ENCODE measurements at places on chromosomes 1 and 21.

DNA sequence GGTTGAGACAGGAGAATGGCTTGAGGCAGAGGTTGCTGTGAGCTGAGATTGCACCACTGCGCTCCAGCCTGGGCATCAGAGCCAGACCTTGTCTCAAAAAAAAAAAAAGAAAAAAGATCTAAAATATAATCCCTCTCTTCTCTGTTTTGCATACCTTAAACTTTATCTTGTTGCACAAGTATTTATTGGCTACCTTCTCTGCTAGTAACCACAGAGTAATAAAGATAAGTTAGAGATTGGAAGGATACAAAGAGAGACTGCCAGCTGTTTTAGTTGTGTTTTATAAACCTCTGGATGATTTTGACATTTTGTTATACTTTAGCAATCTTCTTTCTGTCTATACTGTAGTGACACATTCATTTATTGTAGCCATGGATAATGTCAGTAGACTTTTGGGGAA lies 27.7 kb downstream of the AGO3 start:
- DNase-seq = no peak

DNA sequence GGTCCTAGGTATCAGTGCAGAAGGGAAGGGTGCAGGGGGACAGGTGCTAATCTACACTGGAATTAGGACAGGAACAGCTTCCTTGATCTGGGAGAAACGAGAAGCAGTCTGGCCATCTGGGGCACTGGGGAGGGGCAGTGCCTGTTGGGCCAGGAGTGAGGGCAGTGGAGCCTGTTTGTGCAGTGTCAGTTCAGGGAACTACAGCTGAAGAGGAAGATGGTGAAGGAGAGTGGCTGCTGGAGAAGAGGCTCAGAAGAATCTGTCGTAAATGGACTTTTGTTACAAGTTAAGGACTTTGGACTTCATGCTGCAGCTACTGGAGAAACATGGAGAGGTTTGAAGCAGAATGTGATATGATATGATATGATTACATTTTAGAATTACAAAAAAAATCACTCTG lies 3.2 kb upstream of the TNFSF4 start:
- DNase-seq = no peak

DNA sequence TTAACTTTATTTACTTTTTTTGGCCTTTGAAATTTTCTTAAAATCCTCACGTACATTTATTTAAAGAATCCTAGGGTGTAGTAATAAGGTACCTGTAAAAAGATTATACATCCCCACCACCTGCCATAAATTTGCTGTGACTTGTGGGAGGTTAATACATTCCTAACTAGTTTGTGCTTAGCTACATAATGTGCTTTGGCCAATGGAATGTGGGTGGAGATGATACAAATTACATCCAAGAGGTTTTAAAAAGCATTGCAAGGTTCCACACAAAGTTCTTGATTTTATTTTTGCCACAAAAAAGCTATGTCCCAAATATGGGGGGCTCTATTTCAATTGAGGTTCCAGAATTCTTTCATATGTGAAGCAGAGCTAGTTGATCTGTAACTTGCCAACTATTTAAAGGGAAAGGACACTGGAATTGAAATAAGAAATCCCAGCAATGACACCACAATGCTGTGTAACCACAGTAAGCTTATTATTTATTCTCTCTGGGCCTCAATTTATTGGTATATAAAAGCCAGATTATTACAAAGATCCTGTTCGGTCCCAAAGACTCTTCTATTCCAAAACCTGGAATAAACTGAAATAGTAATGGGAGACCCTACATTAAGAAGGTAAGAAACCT lies 15.7 kb downstream of the ASPM start:
- DNase-seq = no peak

GRCh38 chr1:212864201-212864600 lies 6.1 kb downstream of the FLVCR1 start:
- DNase-seq = no peak

DNA sequence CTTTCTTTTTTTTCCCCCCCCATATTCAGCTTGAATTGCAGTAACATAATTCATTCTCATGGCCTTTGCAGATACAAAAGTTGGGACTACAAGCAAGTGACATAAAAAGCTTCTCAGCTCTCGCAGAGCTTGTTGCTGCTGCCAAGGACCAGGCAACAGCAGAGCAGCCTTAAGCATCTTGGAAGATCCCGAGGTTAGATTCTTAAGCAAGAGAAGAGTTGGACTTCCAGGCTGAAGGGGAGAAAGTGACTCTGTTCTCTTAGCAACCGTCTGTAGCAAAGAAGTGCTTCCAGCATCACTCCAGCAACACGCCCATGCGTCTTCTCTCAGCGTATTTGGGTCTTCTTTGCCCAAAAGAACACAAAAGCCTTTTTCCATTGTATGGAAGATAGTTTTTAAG lies 20.7 kb downstream of the AGT start:
- no peak for DNase-seq

DNA sequence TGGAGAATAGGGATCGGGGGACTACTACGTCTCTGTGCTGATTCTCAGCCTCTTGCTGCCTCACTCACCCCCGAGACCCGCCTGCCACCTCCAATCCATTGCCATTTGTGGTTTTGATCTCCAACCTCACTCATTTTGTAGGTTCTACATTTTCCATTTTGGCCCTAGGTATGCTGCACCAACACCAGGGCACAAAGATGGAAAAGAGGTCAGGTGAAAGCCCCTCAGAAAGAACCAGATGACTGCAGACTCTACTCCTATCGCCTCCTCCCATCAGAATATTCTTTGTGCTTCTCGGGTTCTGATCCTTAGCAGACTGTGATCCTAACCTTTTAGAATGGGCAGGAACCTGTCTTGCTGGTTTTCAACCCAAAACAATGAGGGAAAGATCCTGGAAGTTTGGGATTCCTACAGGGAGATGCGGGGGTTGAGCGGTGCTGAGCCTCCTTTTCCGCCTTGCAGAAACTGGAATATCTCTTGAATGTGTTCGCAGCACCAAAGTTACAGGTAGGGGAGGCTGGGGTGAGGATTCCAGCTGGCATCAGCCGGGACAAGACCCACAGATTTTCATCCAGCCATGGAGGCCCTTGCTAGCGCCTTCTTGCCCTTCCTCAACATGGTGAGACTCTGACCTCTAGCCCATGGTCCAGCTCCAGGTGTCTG lies 53.1 kb downstream of the RHBG start:
- no peak for DNase-seq

- DNase-seq = no peak
Observed at GRCh38 chr1:17460219-17460618, 20.7 kb upstream of the RCC2 start.

DNA sequence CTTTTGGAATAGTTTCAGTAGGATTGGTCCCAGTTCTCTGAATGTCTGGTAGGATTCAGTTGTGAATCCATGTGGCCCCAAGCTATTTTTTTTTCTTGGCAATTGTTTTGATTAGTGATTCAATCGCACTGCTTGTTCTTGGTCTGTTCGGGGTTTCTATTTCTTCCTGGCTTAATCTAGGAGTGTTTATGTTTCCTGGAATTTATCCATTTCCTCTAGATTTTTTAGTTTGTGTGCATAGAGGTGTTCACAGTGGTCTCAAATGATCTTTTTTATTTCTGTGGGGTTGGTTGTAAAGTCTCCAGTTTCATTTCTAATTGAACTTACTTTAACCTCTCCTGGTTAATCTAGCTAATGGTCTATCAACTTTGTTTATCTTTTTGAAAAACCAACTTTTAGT lies 117.6 kb downstream of the NME7 start:
- DNase-seq = no peak

GRCh38 chr1:58932859-58933598 lies 149.2 kb upstream of the JUN start:
- DNase-seq = no peak

GRCh38 chr1:160657250-160657781 lies 10.5 kb upstream of the SLAMF1 start:
- DNase-seq = no peak

GRCh38 chr1:233427907-233428306 lies 100.4 kb downstream of the MAP3K21 start:
- no peak for DNase-seq

GRCh38 chr1:81937791-81938450 lies 137.2 kb downstream of the ADGRL2 start:
- no peak for DNase-seq

GRCh38 chr1:99704356-99704816 lies 58.5 kb downstream of the PALMD start:
- no peak for DNase-seq

GRCh38 chr1:90187323-90187585 lies 192.3 kb downstream of the ZNF326 start:
- DNase-seq = no peak

DNA sequence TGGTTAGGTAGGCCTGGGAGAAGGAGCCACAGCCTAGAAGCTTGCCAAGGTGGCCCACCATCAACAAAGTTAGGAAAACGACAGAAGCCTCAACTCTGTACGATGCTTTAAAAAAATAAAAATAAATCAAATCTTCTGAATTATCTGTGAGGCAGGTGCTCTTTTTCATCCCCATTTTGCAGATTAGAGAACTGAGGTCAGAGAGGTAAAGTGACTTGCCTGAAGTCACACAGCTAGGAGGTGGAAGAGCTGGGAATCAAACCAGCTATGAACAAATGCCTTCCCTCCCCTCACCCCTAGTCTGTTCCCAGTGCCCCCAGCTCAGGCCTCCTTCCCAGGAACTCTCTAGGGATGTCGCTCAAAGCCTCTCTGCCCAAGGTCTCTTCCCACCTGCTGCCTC lies 30.4 kb downstream of the EPHA2 start:
- no peak for DNase-seq

- DNase-seq = no peak
Observed at GRCh38 chr1:89598450-89599331, 34.2 kb upstream of the LRRC8C start.

GRCh38 chr1:200153277-200154055 lies 126.0 kb downstream of the NR5A2 start:
- peak; percentile 80 for DNase-seq

DNA sequence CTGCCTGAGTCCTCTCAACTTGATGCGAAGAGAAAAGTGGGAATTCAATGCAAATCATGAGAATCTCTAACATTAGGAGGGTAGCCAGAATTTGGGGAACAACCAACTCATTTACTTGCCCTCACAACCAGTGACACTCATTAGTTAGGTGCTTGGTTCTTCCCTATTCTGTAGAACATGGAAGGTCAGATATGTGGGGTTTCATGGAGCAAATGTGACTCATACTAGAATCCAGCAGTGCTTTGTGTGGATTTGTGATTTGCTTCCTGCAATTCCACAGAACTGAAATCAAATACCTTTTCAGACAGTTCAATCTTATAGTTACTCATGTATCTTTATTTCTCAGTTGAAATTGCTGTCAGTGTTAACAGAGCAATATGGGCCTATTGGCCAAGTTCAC lies 6.9 kb upstream of the ETV3 start:
- no peak for DNase-seq

- DNase-seq = no peak
Observed at GRCh38 chr1:161091093-161091492, 1.7 kb upstream of the NECTIN4 start.

DNA sequence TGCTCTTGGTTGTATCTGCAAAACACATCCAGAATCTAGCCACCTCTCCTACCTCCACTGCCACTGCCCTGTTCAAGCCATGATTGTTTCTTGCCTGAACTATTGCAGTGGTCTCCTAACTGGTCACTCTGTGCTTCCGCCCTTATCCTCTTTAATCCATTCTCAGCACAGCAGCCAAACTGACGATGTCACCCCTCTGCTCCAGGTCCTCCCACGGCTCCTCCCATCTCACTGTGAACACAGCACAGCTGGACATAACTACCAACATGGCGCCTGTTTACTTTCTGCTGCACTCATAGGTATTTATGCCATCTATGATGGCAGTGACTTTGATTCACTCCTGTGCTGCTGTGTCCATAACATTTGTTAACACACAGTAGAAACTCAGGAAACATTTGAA lies 406.7 kb downstream of the DISC1 start:
- DNase-seq = no peak

GRCh38 chr1:206970446-206970845 lies at the start of gene FCAMR:
FCAMR (minus strand) TSS chr1:206970460; CDS start chr1:206970125, 335 bp downstream.
- DNase-seq = no peak

DNA sequence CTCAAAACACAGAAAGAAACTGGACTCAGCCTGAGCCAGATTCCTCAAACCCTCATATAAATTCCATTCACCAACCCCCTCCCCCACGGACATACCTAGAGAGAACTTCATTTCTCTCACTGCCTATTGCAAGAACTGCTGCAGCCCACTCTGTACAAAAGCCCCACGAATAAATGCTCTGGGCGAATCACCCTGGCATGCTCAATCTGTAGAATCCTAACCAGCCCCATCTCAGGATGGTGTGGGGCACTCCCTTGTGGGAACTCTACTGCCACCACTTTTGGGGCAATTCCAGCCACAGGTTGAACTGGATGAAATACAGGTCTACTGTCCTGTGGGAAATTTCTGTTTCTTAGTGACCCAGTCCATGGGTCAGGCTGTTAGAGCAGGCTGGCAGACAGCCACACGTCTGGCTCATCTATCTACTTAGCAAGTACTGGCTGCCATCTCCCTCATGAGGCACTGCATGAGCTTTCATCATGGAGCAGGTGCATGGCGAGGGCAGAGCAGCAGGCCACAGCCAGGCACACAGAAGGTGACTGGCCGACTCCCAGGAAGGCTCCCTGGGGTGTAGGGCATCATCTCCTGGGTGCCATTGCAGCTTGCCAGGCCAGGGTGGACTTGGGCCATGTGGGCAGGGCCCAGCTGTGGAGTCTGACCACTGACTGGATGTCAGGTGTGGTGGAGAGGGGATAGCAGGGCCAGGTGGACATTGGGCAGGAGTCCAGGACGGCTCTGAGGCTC lies 1.6 kb upstream of the C1orf35 start:
- DNase-seq = no peak

GRCh38 chr1:96756789-96757188 lies 35.2 kb downstream of the PTBP2 start:
- DNase-seq = no peak

- no peak for DNase-seq
Observed at GRCh38 chr1:214010717-214011116, 22.9 kb downstream of the PROX1 start.

DNA sequence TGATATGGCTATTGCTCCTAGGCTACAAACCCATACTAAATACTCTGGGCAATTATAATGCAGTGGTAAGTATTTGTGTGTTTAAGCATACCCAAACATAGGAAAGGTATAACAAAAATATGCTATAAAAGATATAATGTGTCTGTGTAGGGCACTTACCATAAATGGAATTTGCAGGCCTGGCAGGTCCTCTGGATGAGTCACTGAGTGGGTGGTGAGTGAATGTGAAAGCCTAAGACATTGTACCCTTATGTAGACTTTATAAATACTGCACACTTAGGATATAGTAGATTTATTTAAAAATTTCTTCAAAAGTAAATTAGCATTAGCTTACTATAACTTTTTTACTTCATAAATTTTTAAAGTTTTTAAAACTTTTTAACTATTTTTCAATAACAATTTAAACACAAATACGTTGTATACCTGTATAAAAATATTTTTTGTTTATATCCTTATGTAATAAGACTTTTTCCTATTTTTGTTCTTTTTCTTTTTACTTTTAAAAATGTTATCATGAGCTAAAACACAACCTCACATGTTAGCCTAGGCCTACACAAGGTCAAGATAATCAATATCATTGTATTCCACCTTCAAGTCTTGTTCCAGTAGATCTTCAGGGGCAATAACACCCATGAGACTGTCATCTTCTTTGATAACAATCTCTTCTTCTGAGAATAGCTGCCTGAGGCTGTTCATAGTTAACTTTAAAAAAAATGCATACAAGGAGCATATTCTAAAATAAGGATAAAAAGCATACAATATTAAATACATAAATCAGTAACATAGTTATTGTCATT lies 306.3 kb upstream of the RGS18 start:
- DNase-seq = no peak

GRCh38 chr1:26772687-26773086 lies 15.1 kb upstream of the PIGV start:
- no peak for DNase-seq
